ENCODE measurements at places on chromosomes 11 and 22. TPM values are rescaled to one million over a fixed set of nuclear protein-coding genes. Genes with fewer than 3 reads are reported as not detected.

- H3K27ac ChIP-seq, result peak overlapping the region; percentile 80
- H3K36me3 ChIP-seq, result no peaks in the 10 kb centered on the region
- DNase-seq, result peak; percentile 14
- H3K27me3 ChIP-seq, result no peaks in the 10 kb centered on the region
- H3K4me3 ChIP-seq, result peak overlapping the region; percentile 45
- H3K4me1 ChIP-seq, result no peaks in the 10 kb centered on the region
Observed at GRCh38 chr11:17014833-17015626, 816 bp upstream of the PLEKHA7 start.

- DNase-seq, result no peak
- H3K36me3 ChIP-seq, result peaks cover 13% of the 10 kb centered on the region
- no peak overlapping the region for H3K4me3 ChIP-seq
- H3K27me3 ChIP-seq, result no peaks in the 10 kb centered on the region
- H3K27ac ChIP-seq, result peak overlapping the region; percentile 10
- H3K4me1 ChIP-seq, result peaks cover 9% of the 10 kb centered on the region
Observed at GRCh38 chr22:26502688-26503561, 9.3 kb downstream of the TFIP11 start.

DNA sequence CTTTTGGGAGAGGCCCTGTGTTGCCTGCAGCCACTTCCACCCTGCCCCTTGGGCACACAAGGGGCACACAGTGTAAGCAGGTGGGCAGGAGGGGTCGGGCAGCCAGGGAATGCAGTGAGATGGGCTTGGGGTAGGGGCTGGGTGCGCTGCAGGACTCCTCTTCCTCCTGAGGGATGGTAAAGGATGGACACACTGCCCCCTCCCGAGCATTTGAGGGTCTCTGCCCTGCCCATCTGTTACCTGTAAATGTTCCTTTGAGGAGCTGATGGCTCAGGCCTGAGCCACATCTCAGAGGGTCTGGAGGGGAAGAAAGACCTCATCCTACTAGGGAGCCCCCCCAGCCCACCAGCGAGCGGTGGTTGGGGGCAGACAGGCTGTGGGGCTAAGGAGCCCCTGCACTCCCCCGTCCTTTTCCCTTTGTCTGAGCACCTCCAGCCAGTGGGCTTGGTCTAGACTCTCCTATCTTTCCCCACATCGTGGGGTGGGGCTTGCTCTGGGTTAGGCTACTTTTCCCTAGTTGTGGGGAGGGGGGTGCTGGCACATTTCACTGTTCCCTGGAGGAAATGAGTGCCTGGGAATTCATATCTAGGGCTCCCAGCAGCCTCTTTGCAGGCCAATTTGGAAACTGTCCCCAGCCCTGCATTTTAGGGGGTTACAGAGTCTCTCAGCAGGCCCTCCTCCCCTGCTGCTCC, 1.7 kb upstream of the TSSC4 start:
- no peaks in the 10 kb centered on the region for H3K36me3 ChIP-seq
- H3K27me3 ChIP-seq, result no peaks in the 10 kb centered on the region
- peaks cover 21% of the 10 kb centered on the region for H3K4me1 ChIP-seq

GRCh38 chr22:29621761-29622526, 18.5 kb downstream of the NF2 start:
- no peaks in the 10 kb centered on the region for H3K36me3 ChIP-seq
- H3K4me3 ChIP-seq, result no peak overlapping the region
- peak overlapping the region; percentile 8 for H3K27ac ChIP-seq

DNA sequence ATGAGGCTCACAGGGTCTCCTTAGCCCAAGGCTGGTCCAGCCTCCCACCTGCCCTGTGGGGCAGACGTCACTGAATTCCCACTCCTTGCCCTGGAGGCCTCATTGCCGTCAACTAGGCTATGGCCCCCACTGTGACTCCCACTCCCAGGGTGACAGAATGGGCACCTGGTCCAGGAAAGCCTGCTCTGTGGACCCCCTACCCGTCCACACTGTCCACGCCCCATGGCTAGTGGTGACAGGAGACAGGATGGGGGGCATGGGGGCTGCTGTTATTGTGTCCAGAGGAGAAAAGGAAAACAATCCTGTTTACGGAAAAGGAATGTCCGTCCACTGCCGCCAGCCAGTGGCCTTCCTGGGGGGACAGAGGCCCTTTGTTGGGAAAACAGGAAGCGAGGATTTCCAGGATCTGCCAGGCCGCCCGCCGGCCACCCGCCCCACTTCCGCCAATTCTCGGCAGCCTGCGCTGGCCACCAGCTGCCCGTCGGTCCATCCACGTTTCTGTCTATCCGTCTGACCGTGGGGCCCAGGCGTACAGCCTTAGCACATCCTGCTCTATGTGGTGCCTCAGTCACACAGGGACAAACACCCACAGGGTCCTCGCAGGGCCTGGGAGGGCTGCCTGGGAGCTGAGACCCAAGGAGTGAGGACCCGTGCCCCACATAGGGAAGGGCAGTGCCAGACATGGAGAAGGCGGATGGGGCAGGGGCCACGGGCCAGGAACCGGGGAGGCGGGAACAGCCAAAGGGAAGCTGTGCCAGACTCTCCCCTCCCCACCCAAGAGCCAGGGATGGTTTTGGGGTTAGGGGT, 19.5 kb downstream of the CRELD2 start:
- no peak for DNase-seq
- H3K36me3 ChIP-seq, result no peaks in the 10 kb centered on the region
- peak overlapping the region; percentile 91 for H3K27ac ChIP-seq
- no peaks in the 10 kb centered on the region for H3K27me3 ChIP-seq
- H3K4me1 ChIP-seq, result no peaks in the 10 kb centered on the region
- no peak overlapping the region for H3K4me3 ChIP-seq

DNA sequence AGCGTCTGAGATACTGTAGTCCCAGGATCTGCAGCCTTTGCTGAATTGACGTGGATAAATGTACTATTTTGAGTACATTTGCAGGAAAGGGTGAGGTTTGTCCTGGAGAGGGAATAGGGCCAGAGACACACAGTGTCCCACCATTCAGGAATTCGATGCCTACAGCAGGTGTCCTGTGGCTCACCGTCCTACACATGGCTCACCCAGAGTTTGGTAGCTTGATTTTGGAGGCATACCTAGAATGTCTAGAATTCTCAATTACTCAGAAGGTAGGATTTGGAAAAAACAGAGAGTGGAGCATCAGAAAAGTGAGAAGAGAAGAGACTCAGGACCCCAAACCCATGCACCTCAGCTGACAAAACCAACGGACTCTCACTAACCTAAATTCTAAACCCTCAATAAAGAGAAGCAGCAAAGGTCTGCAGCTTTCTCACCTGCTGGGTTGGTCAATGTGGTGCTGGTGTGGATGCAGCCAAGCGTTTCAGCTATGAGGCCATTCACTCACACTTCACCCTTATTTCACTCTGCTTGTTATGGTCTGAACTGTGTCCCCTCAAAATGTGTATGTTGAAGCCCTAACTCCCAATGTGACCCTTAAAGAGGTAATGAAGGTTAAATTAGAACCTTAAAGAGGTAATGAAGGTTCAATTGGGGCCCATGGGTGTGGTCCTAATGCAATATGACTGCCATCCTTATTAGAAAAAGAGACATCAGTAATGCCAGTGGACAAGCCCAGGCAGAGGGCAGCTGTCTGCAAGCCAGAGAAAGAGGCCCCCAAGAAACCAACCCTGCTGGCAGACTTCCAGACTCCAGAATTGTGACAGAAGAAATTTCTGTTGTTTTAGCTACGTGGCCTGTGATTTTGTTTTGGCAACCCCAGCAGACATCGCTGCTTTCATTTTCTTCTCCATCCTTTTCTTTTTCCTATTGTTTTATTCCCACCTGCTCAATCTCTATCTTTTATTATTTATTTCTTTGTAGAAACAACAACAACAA, 187.8 kb downstream of the SNX19 start:
- no peaks in the 10 kb centered on the region for H3K27me3 ChIP-seq
- no peak for DNase-seq
- no peaks in the 10 kb centered on the region for H3K36me3 ChIP-seq

DNA sequence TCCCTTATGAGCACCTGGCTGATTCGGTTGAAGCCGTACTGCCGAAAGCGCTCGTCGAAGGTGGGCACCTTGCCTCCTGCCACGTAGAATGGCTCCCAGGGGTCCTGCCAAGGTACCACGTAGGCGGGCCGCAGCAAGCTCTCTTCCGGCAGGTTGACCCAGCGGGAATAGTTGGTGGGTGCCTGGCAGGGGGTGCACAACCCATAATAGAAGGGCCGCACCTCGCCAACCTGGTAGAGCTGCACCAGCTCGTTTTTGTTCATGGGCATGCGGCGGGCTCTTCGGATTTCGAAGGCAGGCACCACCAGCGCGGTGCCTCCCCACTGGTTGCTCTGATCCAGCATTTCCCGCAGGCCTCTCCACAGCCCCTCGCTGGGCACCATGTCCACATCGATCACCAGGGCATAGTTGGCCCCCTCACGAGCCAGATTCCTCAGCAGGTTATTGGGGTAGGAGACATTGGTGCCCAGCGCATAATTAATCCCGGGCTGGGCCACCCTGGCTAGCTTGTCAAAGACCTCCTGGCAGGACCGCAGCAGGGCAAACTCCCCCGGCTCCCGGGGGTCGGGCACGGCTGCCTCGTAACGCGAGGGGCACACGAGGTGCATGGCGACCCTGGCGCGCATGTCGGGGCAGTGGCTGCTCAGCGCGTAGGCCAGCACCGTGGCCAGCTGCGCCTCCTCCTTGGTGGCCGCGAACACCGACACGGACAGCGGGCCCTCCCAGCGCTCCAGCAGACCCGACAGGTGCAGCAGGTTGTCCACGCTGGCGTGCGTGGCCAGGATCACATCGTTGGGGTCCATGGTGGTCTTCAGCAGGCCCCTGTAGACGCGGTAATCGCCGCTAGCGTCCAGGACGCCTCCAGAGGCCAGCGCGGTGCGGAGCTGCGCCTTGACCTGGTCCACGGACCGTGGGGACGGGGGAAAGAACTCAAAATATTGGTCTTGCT, 679 bp downstream of the B4GAT1 start:
- no peaks in the 10 kb centered on the region for H3K27me3 ChIP-seq
- DNase-seq, result no peak
- H3K4me3 ChIP-seq, result peak overlapping the region; percentile 97
- H3K4me1 ChIP-seq, result peaks cover 24% of the 10 kb centered on the region

DNA sequence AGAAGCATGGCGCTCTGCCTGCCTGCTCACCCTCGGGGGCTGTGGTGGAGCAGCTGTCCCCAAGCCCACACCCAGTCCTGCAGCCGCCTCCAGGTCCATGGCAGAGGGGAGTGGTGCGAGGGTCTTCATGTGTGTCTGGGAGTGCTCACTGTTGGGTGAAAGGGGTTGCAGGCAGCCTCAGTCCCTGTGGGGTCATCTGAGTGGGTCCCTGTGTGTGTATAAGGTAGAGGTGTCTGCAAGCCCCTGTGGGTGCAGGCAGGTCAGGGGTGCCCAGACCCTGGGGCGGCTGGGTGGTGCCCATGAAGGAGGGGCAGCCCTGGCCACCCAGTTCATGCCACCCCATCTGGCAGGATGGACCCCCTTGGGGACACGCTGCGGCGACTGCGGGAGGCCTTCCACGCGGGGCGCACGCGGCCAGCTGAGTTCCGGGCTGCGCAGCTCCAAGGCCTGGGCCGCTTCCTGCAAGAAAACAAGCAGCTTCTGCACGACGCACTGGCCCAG, 4.9 kb downstream of the ALDH3B1 start:
- no peaks in the 10 kb centered on the region for H3K36me3 ChIP-seq
- H3K4me3 ChIP-seq, result no peak overlapping the region
- H3K27ac ChIP-seq, result peak overlapping the region; percentile 98
- no peaks in the 10 kb centered on the region for H3K4me1 ChIP-seq
- no peaks in the 10 kb centered on the region for H3K27me3 ChIP-seq

GRCh38 chr22:33757041-33757801, 163.1 kb downstream of the LARGE1 start:
- no peak overlapping the region for H3K4me3 ChIP-seq
- no peak for DNase-seq
- H3K27ac ChIP-seq, result no peak overlapping the region

DNA sequence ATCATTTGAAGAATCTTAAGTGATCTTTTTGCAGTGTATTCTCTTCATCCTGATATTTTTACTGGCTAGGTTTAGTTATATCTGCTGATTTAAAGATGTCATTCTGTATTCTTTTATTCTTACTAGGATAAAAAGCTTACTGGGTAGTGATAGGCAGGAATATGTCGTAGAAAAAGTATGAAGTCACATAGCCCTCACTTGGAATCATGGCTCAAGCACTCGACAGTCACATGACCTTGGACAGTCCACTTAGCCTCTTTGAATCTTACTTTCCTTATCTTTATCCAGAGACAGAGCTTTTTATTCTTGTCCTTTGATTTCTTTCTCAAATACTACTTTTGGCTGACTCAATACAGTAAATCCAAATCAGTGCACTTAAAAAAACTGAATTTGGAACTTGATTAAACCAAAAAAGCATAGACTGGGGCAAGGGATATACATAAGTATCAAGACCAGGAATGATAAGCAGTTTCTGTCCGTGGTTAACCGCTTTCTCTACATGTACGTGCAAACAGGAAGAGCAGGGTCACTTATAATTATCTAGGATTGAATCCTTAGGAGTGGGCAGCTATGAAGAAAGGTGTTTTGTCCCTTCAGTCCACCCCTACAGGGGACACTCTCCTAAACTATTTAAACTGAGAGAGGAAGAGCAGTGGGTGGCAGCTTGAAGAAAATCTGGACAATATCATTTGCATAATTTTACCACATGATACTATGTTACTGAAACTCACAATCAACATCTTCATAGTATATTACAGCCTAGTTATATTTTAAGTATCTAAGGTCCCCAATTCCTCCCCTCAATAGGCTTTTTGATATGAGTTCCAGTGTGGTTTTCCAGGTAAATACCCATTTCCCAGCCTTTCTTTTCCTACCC, 8.0 kb downstream of the MMP7 start:
- no peaks in the 10 kb centered on the region for H3K27me3 ChIP-seq
- DNase-seq, result no peak
- H3K4me1 ChIP-seq, result no peaks in the 10 kb centered on the region
- H3K4me3 ChIP-seq, result no peak overlapping the region
- no peaks in the 10 kb centered on the region for H3K36me3 ChIP-seq

DNA sequence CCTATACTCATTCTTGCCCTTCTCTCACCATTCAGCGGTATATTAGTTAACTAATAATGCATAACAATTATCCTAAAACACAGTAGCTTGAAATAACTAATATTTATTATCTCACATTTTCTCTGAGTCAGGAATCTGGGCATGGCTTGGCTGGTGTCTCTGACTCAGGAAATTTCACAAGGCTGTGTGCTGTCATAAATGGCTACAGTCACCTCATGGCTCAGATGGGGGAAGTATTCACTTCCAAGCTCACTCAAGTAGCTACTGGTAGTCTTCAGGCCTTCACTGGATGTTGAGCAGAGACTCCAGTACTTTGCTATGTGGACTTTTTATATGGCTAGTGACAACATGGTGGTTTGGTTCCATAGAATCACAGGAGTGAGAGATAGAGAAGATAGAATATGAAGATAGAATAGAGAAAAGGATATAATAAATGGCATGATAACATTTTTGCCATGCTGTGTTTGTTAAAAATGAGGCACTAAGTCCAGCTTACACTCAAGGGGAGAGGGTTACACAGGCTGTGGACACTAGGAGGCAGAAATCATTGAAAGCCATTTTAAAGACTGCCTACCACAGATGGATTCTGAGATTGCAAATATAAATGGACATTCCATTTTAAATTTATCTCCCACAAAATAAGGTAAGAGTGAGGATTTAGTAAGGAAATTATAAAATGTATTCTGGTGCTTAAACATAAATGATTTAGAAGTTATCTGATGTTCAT, 997.8 kb upstream of the CHORDC1 start:
- H3K27ac ChIP-seq, result no peak overlapping the region
- no peaks in the 10 kb centered on the region for H3K36me3 ChIP-seq
- DNase-seq, result no peak
- H3K27me3 ChIP-seq, result no peaks in the 10 kb centered on the region
- no peaks in the 10 kb centered on the region for H3K4me1 ChIP-seq

Gene C11orf86
- total RNA-seq, result not detected

Gene MRGPRE
- total RNA-seq, result not detected

Gene P2RY2
- 6.8 TPM for total RNA-seq

Gene TAGLN
- 1,525 TPM for total RNA-seq

All from tibial nerve (tissue), 4 donors.